ENCODE measurements at places on chromosomes 3 and 15. TPM values are rescaled to one million over a fixed set of nuclear protein-coding genes. Genes with fewer than 3 reads are reported as not detected.

BNC1 gene
- not detected for total RNA-seq

SNTN gene
- not detected for total RNA-seq

FAM240A gene
- total RNA-seq: not detected

SNRPA1 gene
- total RNA-seq: 167 TPM

All from activated CD4-positive, alpha-beta memory T cell treated with anti-CD3 and anti-CD28 coated beads for 36 hours (primary cell).